ENCODE measurements at places on chromosomes 7 and 10.

GRCh38 chr7:45146531-45147379, 10.8 kb upstream of the RAMP3 start:
- no peak for DNase-seq

GRCh38 chr10:51892965-51893658, 193.7 kb upstream of the CSTF2T start:
- no peak for DNase-seq

GRCh38 chr7:96287559-96287958, 34.3 kb downstream of the SLC25A13 start:
- DNase-seq = no peak

DNA sequence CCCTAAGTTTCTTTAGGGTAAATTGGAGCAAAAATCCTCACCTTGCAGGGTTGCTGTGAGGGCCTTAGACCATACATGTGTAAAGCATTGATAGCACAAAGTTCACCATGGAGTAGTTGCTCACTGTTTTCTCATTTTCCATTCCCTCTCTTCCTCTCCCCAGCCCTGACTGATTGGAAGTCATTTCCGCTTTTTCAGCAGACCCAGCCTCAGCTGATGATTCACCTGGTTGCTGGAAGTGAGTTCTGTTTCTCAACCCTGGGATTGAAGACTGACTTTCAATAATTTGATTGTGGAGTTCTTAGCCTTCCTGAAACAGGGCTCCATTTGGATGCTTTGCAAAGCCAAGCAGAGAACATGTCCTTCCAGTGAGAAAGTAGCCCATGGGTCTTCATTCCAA, 107.0 kb downstream of the PLXNA4 start:
- no peak for DNase-seq

- no peak for DNase-seq
Measured at GRCh38 chr10:98261436-98262277, 6.3 kb downstream of the LOXL4 start.

- no peak for DNase-seq
Measured at GRCh38 chr7:46407125-46407524, 486.1 kb upstream of the IGFBP3 start.

DNA sequence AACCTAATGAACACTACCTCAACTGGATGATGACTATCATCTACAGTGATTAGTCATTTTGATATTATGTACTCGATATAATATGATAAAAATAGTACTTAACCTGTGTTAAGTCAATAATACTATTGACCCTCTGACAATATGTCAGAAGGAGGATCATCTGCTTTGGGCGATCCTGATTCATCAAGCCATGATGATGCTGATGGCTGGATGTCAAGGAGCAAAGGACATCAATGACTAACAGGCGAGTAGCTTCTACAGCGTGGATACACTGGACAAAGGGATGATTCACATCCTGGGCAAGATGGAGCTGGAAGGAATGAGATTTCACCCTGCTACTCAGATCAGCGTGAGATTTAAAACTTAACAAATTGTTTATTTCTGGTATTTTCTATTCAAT, 94.4 kb upstream of the SKAP2 start:
- DNase-seq = no peak

DNA sequence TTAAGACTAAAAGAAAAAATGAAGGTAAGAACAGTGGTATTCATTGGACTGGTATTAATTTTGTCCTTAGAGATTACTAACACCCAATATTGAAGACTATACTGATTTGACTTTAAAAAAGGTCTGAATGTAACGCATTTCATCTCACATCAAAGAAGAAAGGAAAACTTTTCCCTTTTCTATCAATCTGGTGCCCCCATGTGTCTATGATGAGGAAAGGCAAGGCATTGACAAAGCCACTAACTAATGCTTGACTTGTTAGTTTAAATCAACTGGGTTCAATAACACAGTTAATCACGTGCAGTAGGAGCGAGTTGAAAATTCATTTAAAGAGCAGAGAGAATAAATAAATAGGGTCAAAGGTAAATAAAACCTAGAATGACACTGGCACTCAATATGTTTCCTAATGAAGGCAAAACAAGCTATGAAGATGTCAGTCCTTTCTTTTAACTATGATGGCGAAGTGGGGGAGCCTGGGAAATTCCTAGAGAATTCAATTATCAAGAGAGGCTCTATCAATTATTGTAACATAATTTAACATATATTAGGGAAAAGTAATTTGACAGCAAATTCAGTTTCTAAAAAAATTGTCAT, 180.9 kb downstream of the ANK3 start:
- DNase-seq = no peak

DNA sequence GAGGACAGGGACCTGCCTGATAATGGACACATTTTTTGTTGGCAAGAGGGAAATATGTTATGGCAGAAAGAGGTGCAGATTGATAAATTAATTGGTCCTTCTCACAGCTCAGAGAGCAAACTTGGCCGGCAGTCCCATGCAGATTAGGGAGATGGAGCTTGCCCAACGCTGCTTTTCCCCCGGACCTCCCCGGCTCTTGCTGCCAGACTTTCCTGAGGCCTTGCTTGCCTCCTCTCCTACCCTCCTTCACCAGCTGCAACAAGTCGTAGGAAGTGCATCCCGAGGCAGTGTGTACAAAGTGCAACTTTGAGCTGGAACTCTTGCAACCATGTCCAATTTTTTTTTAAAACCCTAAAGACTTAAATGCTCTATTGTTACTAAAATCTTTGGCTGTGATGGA, 215.5 kb downstream of the LRMDA start:
- no peak for DNase-seq

- DNase-seq = no peak
Measured at GRCh38 chr7:33882040-33882837, 23.1 kb upstream of the BMPER start.

- DNase-seq = no peak
Measured at GRCh38 chr7:26376175-26376917, 84.7 kb downstream of the SNX10 start.

DNA sequence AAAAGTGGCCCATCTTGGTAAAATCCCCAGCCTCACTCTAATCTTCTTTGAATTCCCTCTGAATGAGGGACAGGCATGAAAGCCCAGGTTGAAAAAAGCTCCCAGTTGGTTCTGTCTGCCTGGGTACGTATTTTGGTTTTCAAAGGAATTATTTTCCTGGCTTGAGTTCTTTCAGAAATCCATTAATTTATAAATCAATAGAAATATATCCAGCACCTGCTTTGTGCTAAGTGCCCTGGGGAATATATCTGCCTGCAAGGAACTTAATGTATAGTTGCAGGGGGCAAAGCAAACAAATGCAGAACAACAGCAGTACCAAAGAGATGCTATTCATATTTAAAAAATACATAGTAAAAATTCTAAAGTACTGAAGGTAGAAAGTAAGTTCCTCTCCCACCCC, 362.7 kb downstream of the REEP3 start:
- DNase-seq = no peak

- DNase-seq = no peak
Measured at GRCh38 chr7:50212666-50213621, 91.6 kb upstream of the IKZF1 start.

GRCh38 chr7:55629051-55629677, 56.9 kb upstream of the VOPP1 start:
- DNase-seq = no peak

GRCh38 chr10:131625041-131625440, 275.8 kb upstream of the PPP2R2D start:
- DNase-seq = no peak

- no peak for DNase-seq
Measured at GRCh38 chr10:128377988-128378387, 251.8 kb upstream of the MKI67 start.

GRCh38 chr7:95808396-95808795, 36.0 kb downstream of the DYNC1I1 start:
- no peak for DNase-seq

- DNase-seq = no peak
Measured at GRCh38 chr10:50576245-50576815, 47.4 kb downstream of the SGMS1 start.

Measured in stimulated activated CD8-positive, alpha-beta memory T cell treated with anti-CD3 and anti-CD28 coated beads, Interleukin-12 subunit alpha, Interleukin-12 subunit beta, amount 100 ng/mL, for 1 hour (primary cell).